AML-193 (cell line): ENCODE measurements at places on chromosomes 3 and 15.

GRCh38 chr3:64848822-64849221, 161.0 kb upstream of the ADAMTS9 start:
- DNase-seq = no peak

- no peak for DNase-seq
Measured at GRCh38 chr3:45547764-45548680, 46.5 kb upstream of the LIMD1 start.

- DNase-seq = no peak
Measured at GRCh38 chr3:39808467-39809180, 785 bp upstream of the MYRIP start.

DNA sequence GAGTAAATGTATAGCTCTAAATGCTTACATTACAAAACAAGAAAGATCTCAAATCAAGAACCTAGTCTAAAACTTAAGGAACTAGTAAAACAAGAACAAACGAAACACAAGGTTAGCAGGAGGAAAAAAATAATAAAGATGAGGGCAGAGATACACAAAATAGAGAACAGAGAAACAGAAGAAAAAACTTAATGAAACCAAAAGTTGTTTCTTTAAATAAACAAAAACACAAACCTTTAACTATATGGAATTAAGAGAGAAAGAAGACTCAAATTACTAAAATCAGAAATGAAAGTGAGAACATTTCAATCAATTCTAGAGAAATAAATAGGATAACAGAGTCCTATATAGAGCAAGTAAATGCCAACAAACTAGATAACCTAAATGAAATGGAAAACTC, 59.6 kb downstream of the DLG1 start:
- DNase-seq = no peak

GRCh38 chr15:75167588-75168350, 33.9 kb upstream of the C15orf39 start:
- no peak for DNase-seq

GRCh38 chr15:62637950-62638619, 404.5 kb upstream of the TPM1 start:
- no peak for DNase-seq

- no peak for DNase-seq
Measured at GRCh38 chr3:23481616-23482278, 278.6 kb downstream of the UBE2E2 start.

GRCh38 chr3:49803465-49804140, 542 bp downstream of the INKA1 start:
- peak; percentile 31 for DNase-seq

DNA sequence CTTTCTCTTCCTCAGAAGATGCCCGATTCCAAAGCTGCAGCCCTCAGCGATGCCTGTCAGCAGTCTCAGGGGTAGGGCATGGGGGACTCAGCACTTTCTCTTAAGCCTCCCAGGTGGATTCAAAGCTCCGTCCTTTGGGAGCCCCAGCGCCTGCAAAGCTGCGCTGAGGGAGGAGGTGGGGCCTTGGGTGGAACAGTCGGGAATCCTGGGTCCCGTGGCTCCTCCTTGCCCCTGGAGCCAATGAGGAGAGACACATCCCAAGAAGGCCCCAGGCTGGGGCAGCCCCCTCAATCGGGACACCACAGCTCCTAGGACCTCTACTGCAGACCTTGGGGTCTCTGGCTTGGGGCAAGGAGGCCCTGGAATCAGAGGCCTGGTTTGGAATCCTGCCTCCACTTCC, 227.5 kb upstream of the IGF1R start:
- DNase-seq = no peak

GRCh38 chr3:145259166-145259880, 901.7 kb downstream of the PLOD2 start:
- DNase-seq = no peak

GRCh38 chr3:42493126-42493797, 9.2 kb upstream of the VIPR1 start:
- DNase-seq = no peak

- DNase-seq = no peak
Measured at GRCh38 chr3:38084334-38085310, 45.6 kb downstream of the DLEC1 start.

DNA sequence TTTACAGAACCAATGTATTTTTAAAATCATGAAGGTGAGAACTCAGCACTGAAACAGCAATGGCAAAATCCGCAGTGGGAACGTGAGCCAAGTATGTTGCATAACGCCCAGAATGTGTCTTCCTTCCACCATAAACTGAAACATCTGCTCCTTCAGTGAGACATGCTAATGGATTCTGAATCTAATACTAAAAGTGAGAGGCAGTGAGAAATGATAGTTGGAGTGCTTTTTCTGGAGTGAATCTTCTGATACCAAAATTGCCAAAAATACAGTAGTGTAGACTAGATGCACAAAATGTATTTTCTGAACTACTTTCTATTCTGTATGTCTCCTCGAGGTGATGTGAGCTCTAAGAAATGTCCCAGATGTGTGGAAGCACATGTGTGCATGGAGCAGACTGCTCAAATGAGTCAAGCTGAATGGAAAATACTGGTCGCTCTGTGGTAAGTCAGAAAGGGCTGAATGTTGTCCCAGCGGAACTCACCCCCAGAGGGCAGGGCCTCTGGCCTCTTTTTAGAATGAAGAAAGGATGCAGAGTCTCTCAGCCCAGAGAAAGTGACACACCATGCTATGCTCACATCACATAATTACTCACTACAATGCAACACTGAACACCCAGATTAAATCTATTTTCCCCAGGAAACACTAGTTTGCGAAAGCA, 73.0 kb downstream of the ATP10A start:
- DNase-seq = no peak

- DNase-seq = peak; percentile 85
Measured at GRCh38 chr15:45048794-45049631, 26.0 kb downstream of the SORD start.

- DNase-seq = peak; percentile 1
Measured at GRCh38 chr15:81809543-81809942, 236.3 kb downstream of the MEX3B start.

DNA sequence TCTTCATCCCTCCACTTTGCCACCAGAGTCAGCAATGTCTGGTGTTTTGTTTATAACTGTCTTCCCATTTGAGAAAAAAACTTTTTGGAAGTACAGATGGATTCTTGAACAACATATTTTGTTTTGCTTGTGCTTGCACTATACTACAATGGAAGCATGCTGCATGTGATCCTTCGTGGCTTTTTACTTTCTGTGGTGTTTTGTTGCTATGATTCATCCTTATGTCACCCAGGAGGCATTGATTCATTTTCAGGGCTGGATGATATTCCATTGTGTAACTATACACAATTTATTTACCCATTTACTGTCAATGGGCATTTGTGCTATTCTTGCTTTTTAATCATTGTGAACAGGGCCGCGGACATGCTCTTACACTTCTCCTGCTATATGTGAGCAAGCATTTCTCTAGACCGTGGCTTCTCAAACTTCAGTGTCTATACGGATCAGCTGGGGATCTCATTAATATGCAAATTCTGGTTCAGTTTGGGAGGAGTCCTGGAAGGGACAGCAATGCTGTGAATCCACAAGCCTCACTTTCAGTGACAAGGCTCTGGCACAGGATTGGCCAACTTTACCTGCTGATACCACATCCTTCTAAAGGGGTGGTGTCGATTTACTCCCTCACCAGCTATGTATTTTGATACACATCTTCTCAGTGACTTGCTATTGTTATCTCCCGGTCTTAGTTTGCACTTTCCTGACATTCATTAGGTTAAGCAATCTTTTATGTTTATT, 65.9 kb downstream of the POLR2M start:
- DNase-seq = no peak
